Glutamatergic neuron (in vitro differentiated cells): ENCODE measurements at places on chromosomes 7 and 10.

DNA sequence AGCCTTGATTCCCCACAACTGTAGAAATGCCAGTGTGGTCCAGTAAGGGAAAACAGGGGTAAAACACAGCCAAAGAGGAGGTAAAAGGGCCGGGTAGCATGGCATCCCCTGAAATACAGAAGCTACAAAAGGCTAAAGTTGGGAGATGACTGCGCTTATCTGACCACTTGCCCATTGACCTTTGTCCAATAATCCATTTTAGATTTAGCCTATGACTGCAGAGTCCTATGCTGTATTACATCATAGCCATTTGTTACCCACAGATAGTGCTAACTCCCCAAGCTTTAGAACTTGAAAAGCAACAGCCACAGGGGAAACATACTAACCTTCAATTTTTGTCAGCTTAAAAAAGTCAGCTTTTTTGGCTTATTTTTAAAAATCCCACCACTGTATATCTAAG, 26.2 kb downstream of the MTPN start:
- H3K27me3 ChIP-seq: no peaks in the 10 kb centered on the region
- no peaks in the 10 kb centered on the region for H3K36me3 ChIP-seq
- no peak for DNase-seq

DNA sequence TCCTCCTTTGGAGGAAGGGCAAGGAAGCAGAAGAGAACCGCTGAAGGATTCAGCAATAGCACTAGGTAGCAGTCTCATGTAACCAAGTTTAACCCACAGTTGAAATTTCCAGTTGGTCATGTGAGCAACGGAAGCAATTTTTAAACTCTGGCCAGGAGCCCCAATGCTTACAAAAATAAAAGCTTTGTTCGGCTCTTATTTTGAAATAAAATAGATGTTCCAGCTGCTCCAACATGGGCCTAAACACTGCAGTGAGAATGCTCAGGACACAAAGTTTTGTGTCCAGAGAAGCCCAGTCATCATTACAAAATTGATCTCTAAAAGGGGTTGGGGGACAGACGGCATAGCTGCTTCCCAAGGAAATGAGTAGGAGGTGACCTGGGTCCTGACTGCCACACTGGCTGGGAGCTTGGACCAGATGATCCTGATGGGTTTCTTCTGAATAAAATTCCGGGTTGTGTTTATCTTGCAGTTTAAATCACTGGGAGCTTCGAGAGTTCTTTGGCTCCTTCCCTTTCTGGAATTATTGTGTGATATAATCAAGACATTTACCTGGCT, 452 bp upstream of the TMEM140 start:
- no peaks in the 10 kb centered on the region for H3K4me1 ChIP-seq
- H3K4me3 ChIP-seq: no peak overlapping the region
- no peak for DNase-seq

- H3K36me3 ChIP-seq: no peaks in the 10 kb centered on the region
- H3K27me3 ChIP-seq: no peaks in the 10 kb centered on the region
- H3K4me1 ChIP-seq: no peaks in the 10 kb centered on the region
- no peak for DNase-seq
- H3K27ac ChIP-seq: no peak overlapping the region
- no peak overlapping the region for H3K4me3 ChIP-seq
Observed at GRCh38 chr10:17240096-17240495, 12.1 kb downstream of the VIM start.

DNA sequence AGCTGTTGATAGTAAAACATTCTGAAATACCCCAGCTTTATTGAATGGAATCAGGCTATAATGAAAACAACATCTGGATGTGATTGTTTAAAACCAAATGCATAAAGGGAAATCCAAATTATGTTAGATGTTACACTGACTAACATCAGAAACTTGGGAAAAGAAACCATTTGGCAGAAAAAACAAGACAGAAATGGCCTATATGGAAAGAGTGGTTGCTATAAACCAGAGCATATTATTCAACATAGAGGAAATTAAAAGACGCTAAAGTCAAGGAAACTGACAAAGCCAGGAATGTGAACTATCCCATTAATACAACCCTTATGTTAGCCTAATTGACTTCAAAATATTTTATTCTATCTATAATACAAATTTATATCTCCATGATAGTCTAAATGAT, 53.0 kb upstream of the CABCOCO1 start:
- no peak for DNase-seq
- no peak overlapping the region for H3K27ac ChIP-seq
- H3K27me3 ChIP-seq: peaks cover 2% of the 10 kb centered on the region
- H3K36me3 ChIP-seq: no peaks in the 10 kb centered on the region
- peaks cover 11% of the 10 kb centered on the region for H3K4me1 ChIP-seq

DNA sequence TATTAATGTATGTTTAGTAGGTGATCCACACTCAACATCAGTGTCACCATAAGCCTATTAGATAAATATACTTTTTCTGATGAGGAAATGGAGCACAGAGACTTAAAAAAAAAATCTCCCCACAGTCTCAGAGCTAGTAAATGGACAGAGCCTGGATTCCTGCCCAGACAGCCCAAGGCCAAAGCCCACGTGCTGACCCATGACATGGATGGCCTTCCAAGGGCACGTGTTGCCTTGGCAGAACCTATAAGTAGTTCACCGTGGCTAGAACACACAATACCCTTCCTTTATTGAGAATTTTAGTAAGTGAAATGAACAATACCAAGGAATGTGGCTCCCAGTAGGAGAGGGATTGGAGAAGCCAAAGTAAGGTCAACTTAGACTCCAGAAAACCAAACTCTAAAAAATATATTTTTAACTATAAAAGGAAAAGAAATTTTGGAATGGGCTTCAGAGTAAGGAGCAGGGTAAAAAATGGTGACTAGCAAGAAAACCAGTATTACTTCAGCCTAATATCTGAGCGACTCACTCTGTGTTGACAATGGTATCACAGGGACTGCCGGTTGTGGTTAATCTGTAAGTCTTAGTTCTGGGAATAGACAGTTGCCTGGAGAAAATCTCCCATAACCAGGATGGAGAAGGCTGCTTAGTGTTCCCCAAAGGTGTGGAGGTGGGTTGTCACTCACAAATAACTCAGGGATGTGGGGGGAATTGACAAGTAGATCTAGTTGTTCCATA, 223.0 kb downstream of the SORCS1 start:
- H3K4me3 ChIP-seq: no peak overlapping the region
- no peak overlapping the region for H3K27ac ChIP-seq
- no peaks in the 10 kb centered on the region for H3K27me3 ChIP-seq
- no peaks in the 10 kb centered on the region for H3K4me1 ChIP-seq
- no peak for DNase-seq
- H3K36me3 ChIP-seq: no peaks in the 10 kb centered on the region
